Activated CD8-positive, alpha-beta T cell treated with anti-CD3 and anti-CD28 coated beads for 36 hours (primary cell): ENCODE measurements at places on chromosomes 11 and 22. TPM values are rescaled to one million over a fixed set of nuclear protein-coding genes. Genes with fewer than 3 reads are reported as not detected.

HIRA gene
- total RNA-seq, result 30.5 TPM

- no peak overlapping the region for H3K27ac ChIP-seq
- no peaks in the 10 kb centered on the region for H3K27me3 ChIP-seq
- DNase-seq, result no peak
Measured at GRCh38 chr11:73662445-73663157, 16.2 kb downstream of the PLEKHB1 start.

DNA sequence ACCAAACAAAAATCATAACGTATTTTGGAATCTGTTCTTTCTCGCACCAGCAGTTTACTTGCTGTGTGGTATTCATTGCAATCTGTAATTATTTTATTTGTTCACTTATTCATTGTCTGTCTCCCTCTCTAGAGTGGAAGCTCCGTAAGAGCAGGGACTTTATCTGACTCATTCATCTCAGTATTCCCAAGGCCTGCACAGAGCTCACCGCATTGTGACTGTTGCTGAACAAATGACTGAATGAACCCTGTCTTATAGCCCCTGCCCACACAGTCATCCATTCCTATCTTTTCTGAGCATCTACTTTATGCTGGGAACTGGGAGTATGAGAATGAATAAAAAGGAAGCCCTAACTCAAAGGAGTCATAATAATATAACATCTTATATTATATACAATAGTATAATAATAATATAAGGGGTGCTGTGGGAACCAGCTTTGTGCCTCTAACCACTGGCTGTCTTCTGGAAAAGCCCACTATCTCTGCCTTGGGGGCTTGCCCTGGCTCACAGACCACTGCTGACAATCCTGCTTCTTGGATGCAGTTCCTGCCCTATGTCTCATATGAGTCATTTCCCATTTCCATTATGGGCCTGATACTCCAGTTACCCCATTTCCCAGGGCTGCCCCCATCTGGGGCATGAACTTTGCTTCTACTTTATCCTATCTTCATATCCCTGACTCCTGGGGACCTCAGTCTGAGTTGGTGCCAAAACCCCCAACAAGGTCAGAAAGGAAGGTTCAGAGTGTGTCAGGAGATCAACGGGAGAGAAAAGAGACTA is 11.0 kb downstream of the XRRA1 start:
- H3K4me1 ChIP-seq, result peaks cover 19% of the 10 kb centered on the region
- H3K36me3 ChIP-seq, result peaks cover 34% of the 10 kb centered on the region
- H3K27ac ChIP-seq, result no peak overlapping the region
- no peaks in the 10 kb centered on the region for H3K27me3 ChIP-seq
- no peak for DNase-seq

- no peak overlapping the region for H3K4me3 ChIP-seq
- no peaks in the 10 kb centered on the region for H3K27me3 ChIP-seq
- DNase-seq, result no peak
- H3K4me1 ChIP-seq, result no peaks in the 10 kb centered on the region
- no peak overlapping the region for H3K27ac ChIP-seq
Measured at GRCh38 chr22:20600137-20600673, 92.8 kb downstream of the MED15 start.

GRCh38 chr11:132782102-132782501 is 750.2 kb downstream of the OPCML start:
- no peaks in the 10 kb centered on the region for H3K27me3 ChIP-seq
- no peak for DNase-seq
- H3K36me3 ChIP-seq, result no peaks in the 10 kb centered on the region
- peaks cover 1% of the 10 kb centered on the region for H3K4me1 ChIP-seq

DNA sequence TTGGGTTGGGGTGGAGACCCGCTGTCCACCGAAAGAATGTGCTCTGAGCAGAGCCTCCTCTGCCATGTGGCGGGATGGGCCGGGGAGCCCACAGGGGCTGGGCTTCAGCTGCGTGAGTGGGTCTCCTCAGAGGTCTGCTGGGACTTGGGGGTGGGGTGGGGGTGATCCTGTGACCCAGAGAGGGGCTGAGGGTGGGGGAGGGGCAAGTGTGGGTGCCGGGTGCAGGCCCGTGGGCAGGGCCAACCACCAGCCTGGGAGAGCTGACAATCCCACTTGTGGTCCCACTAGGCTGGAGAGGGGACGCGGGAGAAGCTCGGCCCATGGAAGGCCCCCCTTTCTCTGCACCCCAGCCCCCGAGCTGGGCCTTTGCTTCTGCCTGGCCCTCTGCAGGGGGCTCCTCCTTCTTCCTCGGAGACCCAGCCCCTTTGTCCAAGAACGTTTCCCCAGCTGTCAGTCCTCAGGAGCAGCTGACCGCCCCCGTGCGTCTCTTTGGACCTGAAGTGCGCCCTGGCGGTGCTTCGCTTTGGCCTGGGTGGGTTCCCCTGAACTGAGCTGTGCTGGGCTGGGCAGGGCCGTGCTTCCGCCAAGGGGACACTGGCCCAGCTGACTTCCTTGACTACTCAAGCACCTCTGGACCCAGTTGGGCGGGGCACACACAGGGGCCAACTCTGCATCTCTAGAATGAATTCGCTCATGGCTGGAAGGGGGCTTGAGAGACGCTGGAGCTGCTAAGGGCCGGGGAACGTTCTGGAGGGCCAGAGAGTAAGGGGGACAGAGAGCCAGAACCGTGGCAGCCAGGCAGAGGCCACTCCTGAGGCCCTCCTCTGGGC is 30.2 kb downstream of the OSBPL5 start:
- no peak overlapping the region for H3K4me3 ChIP-seq
- peaks cover 7% of the 10 kb centered on the region for H3K4me1 ChIP-seq
- no peaks in the 10 kb centered on the region for H3K27me3 ChIP-seq
- H3K36me3 ChIP-seq, result no peaks in the 10 kb centered on the region

GRCh38 chr11:35274909-35275785 is 136.2 kb downstream of the CD44 start:
- H3K4me1 ChIP-seq, result peaks cover 56% of the 10 kb centered on the region
- no peaks in the 10 kb centered on the region for H3K27me3 ChIP-seq
- peak; percentile 41 for DNase-seq
- no peak overlapping the region for H3K4me3 ChIP-seq

GAB4 gene
- total RNA-seq, result not detected

- no peaks in the 10 kb centered on the region for H3K27me3 ChIP-seq
- no peak for DNase-seq
- no peak overlapping the region for H3K4me3 ChIP-seq
- no peaks in the 10 kb centered on the region for H3K36me3 ChIP-seq
Measured at GRCh38 chr22:40477683-40478337, 107.4 kb downstream of the SGSM3 start.

RFPL3 gene
- not detected for total RNA-seq

FAM111B gene
- total RNA-seq, result 18.3 TPM

DNA sequence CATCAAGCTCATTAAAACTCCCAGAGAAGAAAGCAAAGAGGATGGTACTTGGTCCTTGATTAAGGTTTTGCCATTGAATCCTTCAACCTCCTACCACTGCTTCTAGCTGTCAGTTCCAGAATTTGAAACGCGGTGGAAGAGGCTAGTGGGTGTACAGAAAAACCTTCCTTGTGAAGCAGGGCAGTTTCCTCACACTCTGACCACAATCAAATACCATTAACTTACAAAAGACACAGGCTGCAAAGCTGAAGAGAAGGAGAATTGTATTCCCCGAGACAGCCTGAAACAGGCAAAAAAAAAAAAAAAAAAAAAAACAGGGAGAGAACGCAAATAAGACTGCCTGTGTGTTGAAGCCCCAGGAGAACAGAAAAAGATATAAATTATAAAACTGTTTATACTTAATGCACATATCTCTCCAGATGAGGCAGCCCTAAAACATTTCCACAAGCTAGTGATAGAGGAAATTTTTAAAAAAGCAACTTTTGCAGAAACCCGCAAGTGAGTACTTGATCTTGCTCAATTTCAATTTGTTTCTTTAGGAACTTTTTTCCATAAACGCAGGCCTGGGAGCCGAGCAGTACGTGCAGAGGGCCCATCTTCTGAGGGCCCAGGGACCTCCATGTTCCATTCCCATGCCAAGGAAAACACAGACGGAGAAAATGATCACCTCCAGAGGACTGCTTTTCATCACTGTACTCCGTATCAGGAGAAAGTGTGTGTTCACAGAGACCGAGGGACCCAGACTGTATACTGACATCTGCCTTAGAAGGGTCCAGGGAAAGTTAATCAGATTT is 218.7 kb upstream of the BLID start:
- no peak for DNase-seq
- no peak overlapping the region for H3K4me3 ChIP-seq
- no peaks in the 10 kb centered on the region for H3K4me1 ChIP-seq
- H3K27me3 ChIP-seq, result peaks cover 4% of the 10 kb centered on the region
- H3K36me3 ChIP-seq, result no peaks in the 10 kb centered on the region
- H3K27ac ChIP-seq, result no peak overlapping the region
